ENCODE measurements at places on chromosomes 2 and 18.

DNA sequence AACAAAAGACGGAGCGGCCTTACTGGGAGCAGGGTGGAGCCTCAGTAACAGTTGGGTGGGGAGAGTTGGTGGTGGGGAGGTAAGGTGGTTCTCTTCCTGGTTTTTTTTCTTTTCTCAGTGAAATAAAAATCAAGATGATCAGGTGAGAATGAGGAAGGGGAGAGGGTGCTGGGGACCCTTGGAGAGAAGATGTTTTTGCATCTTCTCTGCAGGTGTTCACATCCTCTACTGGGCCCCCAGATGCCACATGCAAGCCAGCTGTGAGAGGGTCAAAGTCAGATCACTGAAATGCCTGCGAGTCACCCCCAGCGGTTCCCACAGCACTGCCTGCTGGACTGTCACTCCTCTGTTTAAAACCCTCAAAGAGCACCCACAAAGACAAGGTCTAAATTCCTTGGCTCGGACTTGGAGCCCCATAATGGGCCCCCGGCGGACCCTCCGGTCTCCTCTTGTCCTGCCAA is 69.8 kb upstream of the FHL2 start:
- no peak for DNase-seq

DNA sequence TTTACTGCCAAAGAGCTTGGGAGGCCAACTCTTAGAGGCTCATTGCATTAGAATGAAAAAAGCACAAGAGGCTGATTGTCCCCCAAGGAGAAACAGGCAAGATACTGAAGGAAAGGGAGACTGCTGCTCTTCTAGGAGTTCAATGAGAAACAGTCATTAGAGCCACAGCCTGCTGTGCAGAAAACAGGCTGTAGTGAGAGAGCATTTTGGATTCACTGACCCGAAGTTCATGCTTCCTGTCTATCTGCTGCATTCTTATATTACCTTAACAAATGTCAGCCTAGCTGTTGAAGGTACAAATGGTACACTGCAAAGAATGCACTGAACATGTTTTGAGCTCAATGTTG is 423.3 kb downstream of the SETBP1 start:
- no peak for DNase-seq

DNA sequence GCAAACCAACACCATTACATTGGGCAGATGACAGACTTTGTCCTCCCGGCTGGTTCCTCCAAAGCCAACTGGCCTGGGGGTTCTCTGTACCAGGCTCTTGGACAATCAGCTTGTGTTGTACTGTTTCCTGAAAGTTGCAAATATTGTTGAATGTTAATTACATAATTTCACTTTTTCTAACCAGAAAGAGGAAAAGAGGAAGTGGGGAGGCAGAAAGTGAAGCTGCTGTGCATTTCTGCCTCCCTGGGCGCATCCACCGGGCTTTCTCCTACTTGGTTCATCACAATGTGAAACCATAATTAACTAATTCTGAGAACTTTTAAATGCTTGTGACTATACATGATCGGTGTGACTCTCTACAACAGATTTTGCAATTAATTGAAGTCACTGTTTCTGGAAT is 10.1 kb downstream of the TWIST2 start:
- no peak for DNase-seq

GRCh38 chr18:42363446-42364441 is 408.7 kb downstream of the PIK3C3 start:
- no peak for DNase-seq

GRCh38 chr18:13658436-13659204 is 67.7 kb downstream of the FAM210A start:
- DNase-seq, result no peak

GRCh38 chr2:155708071-155708470 is 624.5 kb downstream of the NR4A2 start:
- DNase-seq, result no peak

DNA sequence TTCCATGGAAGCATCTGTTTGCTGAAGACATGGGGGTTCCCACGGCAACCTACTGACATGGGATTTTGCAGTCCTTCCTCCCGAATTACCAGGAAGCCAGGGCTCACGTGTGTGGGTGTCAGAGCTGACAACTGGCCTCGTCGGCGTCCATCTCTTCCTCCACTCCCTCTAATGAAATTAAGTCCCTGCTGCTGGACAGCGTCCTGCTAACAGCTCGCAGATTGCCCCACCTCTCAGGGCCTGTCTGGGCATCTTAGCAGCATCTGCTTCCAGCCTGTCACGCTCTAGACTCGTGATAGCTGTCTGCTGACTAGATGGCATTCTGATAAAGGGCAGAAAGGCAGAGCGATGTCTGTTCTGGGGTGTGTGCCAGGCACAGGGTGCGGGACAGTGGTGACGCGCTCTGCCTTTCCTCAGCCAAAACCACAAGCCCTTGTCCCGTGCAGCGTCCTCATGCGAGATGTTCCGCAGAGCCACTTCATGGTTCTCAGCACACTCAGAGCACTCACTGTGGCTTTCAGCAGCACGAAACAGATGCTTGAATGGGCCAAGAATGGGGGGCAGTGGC is 161.1 kb downstream of the ARL4C start:
- DNase-seq, result no peak

DNA sequence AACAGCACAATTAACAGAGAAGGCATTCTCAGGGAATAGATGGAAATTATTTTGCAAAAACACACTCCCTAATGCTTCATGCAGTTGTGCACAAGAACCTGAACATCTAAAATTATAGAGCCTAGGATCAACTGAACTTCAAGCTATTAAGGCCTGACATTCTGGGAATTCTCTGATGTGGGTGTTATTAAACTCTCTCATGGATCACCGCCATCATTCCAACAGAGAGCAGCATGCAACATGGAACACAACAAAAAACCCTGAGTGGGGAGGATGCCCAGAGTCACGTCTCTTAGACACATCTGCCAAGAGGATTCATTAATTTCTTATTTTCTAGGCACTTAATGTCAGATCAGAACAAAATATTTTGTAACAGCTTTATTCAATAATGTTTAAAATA is 543.8 kb downstream of the ERBB4 start:
- DNase-seq, result no peak

- DNase-seq, result no peak
Observed at GRCh38 chr2:221680548-221680947, 108.4 kb upstream of the EPHA4 start.

DNA sequence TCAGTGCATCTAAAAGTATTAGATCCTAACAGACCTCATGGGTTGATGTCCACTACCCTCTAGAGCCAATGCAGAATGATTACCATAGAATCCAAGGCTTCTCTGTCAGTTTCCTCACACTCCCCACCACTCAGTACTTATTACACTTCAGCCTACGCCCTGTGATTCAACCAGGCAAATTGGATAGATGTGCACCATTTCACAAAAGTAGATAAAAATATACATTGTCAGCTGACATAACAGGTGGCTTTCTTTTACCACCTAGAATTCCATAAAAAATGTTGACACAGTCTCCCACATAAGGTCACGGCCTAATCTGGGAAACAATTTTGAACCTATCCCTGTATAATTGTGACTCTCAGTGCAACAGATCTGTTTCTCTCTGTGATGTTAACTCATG is 144.9 kb downstream of the CERS6 start:
- no peak for DNase-seq

DNA sequence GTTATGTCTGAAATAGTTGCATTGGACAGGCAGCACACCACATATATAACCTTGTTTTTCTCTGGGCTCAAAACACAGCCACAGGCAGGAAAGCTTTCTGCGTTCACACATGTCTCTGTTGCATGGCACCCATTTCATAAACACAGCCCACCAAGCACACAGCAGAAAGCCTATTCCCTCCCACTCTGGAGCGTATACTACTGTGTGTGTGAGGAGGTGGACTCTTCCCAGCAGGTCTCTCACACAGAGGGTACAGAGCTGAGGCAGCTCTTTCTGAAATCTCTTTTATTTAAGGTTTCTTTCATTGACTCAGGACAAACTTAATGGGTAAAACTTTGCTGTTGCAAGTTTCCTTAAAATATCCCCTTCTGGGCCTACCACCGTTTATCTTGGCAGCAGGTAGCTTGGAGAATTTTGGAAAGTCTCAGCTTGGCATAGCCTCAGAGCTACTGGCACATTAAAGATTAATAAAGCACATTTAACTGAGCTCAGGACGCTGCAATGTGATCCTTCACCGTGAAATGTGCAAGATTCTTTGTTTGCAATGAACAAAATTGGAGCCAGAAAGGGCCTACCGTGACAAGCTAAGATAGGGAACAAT is 105.1 kb upstream of the NCKAP5 start:
- no peak for DNase-seq

DNA sequence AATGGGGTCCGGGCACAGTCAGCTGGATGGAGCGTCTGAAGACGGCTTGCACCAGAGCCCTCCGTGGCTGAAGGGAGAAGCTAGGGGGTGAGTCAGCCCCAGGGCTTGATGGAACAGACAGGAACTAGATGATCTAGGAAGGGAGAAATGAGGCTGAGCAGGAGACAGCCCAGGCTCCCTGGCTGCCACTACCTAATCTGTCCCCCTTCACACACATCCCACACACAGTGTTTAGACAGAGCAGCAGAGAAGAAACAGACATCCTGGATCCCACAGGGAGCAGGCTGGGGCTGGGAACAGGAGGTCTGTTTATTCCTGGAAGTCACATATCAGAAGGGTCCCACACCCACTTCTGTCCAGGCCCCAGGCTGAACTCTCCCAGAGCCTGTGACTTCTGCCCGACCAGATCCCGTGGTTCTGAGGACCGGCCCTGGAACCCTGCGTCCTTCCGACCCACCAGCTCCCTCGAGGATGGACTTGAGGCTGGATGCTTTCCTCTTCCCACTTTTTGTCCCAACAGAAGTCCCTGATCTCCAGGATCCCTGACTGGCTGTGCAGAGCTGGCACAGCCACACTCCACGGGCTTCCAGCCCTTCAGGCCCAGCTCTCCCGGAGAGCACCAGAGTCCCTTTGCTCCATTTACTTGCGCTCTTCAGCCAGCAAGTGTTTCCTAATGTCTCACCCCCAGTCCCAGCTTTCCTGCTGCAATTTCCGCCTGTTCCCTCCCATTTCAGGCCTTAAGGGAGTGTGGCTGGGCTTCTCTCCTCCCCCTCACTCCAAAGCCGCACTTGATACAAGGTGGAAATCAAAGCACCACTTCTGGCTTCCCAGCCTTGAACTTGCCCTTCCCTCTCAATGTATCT is 1.5 kb upstream of the GPBAR1 start:
- DNase-seq, result no peak

- no peak for DNase-seq
Observed at GRCh38 chr2:184367211-184367610, 231.1 kb upstream of the ZNF804A start.

- DNase-seq, result no peak
Observed at GRCh38 chr2:34831096-34831495, 1232.0 kb upstream of the FAM98A start.

DNA sequence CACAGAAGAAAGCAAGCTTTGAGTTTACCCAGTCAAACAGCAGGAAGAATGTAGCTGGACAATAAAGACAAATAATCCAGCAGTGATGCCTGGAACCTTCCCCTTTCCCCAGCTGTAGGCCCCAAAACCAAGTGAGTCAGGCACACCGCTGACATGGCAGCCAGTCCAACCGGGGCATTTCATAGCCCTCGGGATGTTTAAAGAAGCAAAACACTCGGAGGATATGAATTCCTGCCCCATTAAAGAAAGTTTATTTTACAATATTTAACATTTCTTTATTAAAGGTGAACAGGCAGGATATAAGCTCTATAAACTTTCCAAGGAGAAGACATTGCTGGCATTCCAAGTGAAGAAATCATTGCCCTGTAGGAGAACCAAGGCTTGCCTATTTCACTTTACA is 507.6 kb upstream of the TNP1 start:
- DNase-seq, result no peak

GRCh38 chr2:218027426-218028188 is 24.8 kb upstream of the TNS1 start:
- no peak for DNase-seq

DNA sequence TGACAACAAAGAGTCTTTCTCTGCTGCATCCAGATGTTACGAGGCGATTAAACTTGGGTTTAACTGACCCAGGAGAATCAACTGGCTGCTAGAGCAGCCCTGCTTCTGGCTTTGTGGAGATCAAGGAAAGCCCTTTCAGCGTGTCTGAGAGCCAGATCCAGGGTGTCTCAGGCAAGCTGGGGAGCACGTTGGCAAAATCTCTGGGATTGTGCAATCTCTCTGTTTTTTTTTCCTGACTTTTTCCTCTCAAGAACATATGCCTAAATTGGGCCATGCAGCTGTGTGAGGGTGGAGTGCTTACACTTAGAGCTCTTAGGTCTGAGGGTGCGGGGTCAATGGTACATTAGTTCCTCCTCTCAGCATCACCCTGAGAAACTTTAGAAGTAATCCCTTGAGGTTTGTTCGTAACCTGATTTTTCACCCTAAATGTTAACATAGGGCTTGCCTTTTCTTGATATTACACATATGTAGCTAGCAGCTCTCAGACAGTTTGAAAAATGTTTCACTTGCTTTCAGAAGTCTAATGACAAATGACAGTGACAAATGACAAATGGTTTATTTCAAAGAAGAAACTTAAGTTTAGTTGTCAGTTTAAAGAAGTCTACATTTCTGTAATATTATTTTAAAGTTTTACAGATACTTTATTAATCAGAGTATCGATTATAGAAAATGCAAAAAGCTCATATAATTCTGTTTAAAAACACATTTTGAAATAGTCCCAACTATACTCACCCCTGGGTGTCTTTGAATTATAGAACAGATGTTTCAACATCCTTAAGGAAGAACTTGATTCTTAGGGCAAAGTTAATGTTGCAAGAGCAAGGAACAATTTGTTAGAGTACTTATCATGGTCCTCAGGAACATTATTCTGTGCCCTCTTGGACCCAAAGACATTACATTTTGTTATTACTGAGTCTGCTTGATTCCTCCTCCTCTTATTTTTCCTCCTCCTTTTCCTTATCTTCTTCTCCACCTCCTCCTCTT is 38.4 kb upstream of the ZSWIM2 start:
- no peak for DNase-seq

DNA sequence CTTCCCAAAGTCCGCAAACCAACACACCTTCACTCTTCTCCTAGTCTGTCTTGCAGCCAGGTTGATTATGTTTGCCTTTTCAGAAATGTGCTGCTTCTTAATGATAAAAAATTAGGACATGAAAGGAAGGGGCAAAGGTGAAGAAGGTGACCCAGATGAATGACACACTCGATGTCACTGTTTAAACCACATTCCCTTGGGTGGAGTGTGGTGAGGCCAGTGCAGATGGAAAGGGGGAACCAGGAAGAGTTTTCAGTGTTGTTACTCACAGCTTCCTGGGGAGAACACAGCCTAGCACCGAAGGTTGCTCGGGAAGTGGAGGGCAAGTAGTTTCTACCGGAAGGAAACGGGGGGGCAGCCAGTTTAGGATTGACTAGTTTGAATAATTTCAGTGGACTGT is 57.2 kb upstream of the BOD1L2 start:
- no peak for DNase-seq

DNA sequence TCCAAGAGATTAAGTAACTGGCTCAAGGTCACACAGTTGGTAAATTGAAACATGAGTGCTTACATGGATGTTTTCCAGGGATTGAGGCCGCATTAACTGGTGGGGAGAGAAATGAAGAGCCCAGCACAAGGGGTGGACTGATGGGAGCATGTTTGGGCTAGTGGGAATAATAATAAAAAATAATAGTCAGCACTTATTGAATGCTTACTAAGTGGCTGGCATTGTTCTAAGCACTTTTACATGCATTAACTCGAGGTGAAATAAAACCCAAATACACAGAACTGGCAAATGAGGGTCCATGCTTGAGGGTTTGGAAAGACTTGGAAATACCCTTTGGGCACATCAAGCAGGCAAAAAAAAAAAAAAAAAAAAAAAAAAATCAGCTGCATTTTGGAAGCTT is 34.0 kb upstream of the CDK5R2 start:
- DNase-seq, result no peak

- DNase-seq, result no peak
Observed at GRCh38 chr2:16632598-16632997, 33.0 kb downstream of the CYRIA start.

GRCh38 chr2:162720559-162721271 is 117.9 kb downstream of the KCNH7 start:
- no peak for DNase-seq

Measured in effector CD8-positive, alpha-beta T cell (primary cell).